ENCODE measurements at places on chromosomes 1 and 21.

- DNase-seq: peak; percentile 86
Measured at GRCh38 chr1:43373066-43373940, 5.5 kb upstream of the ELOVL1 start.

DNA sequence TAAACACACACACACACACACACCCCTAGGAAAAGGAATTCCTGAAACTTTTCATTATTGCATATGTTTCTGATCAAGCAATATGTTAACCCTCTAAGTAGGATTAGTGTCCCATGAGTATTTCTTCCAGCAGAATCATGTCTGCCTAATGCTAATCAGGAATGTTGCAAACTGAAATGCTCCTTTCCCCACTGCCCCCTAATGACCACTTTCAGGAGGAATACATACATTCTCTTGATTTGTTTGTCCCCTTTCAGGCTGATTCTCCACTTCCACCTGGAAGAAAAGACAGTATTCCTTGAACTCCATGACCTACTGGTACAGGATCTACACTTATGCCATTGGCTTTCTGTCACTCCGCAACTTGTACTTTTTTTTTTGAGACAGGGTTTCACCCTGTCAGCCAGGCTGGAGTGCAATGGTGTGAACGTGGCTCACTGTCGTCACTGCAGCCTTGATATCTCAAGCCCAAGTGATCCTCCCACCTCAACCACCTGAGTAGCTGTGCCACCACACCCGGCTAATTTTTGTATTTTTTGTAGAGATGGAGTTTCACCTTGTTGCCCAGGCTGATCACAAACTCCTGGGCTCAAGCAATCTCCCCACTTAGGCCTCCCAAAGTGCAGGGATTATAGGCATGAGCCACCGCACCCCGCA is 56.7 kb downstream of the LRIG2 start:
- no peak for DNase-seq

GRCh38 chr1:77824079-77824478 is 44.6 kb downstream of the MIGA1 start:
- DNase-seq: no peak

DNA sequence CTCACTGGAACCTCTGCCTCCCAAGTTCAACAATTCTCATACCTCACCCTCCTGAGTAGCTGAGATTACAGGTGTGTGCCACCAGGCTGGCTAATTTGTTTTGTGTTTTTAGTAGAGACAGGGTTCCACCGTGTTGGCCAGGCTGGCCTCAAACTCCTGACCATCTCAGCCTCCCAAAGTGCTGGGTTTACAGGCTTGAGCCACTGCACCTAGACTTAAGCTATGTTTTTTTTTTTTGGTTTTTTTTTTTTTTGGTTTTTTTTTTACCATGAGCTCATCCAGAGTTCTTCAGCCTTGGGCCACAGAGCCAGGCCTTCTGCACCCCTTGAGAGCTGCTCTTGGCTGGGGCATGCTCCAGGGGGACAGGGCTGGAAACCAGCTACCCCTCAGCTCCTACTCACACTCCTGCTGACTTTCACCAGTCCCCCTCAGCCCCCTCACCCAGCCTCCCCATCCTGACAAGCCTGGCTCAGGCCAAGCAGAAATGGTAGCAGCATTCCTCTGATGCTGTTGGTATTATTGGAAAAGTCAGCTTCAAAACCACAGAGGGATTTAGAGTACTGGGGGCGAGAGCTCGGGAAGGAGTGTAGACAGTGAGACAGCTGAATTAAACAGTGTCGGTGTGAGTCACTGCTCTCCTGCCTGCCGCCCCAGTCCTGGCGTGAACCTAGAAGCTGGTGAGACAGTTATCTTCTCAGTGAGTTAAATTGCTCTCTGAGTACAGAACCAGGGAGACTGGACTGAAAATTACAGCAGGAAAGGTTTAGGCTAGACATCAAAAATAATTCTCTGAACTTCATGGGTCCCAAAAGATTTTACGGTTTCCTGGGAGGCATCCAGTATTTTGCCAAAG is 63.7 kb downstream of the NAV1 start:
- no peak for DNase-seq

- DNase-seq: peak; percentile 2
Measured at GRCh38 chr21:33078907-33079582, 9.1 kb downstream of the OLIG1 start.

- DNase-seq: no peak
Measured at GRCh38 chr1:8472668-8473067, 154.8 kb downstream of the SLC45A1 start.

DNA sequence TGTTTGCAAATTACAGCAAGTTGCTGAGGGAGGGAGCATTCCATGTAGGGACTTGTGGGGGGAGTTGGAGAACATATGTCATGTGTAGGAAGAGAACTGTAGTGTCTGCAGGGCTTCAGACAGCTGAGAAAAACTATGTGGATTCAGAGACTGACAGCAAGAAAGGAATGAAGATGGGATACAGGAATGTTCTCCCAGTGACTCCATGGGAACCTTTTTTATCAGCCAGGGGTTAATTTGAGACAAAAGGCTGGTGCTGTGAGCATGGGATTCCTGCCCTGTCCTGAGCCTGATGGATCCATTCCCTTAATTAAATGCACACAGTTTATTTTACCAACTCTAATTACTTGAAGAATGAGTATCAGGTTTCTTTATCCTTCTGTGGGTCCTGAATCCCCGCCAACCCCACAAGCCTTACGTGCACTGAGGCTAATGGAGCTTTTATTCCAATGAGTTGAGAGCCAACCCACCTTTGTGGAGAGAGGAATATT is 26.5 kb upstream of the PLXNA2 start:
- DNase-seq: no peak

DNA sequence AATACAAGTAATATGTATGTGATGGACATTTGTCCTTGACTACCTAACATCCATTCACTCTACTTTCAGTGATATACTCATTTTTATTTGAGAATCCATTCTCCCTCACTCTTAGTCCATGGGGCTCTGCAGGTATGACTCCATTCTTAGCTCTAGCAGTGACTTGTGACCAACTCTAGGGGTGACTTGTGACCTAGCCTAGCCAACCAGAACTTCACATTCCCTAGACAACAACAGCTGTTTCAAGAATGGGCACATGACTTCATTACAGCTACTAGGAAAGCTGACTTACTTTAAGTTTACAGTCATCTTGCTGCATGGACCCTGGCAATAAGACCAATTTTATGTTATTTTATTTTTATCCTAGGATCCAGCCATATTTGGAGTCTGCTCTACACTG is 23.6 kb upstream of the DDX59 start:
- DNase-seq: no peak

- peak; percentile 62 for DNase-seq
Measured at GRCh38 chr21:41170859-41171609, 3.1 kb downstream of the BACE2 start.

GRCh38 chr1:166470014-166470413 is 303.2 kb upstream of the FAM78B start:
- no peak for DNase-seq

DNA sequence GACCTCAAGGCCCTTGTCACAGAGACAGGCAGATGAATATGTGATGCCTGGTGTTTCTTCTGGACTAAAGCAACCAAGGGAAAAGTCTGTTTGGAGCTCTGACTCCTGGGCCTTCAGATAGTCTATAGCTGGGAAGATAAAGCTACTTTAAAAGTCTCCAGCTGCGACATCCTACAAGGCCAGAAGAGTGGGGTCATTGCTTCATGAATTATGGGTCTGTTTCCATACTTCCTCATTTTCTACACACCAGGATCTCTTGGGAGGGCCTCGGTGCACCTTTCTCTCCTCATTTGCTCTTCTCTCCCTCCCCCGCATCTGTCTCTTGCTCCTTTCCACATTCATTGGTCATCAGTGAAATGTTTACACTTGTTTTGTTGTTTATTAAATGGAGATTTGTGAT is 44.8 kb downstream of the SYT2 start:
- no peak for DNase-seq

DNA sequence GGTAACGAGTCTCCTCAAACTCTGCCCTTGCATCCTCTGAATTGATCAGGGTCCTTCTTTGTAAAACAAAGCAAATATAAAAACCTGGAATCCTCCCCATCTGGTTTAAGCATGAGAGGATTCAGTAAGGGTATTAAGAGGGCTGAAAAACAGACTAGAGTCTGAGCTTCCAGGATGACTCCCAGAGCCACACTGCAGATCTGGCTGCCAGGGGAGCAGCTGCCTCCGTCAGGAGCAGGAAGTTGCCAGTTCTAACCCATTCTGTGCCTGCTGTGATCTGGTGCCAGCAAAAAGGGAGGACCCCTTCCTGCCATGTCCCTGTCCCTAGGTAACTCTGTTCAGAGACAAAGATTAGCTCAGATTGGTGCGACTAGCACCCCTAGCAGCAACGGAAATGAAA is 27.5 kb downstream of the SERTAD4 start:
- no peak for DNase-seq

DNA sequence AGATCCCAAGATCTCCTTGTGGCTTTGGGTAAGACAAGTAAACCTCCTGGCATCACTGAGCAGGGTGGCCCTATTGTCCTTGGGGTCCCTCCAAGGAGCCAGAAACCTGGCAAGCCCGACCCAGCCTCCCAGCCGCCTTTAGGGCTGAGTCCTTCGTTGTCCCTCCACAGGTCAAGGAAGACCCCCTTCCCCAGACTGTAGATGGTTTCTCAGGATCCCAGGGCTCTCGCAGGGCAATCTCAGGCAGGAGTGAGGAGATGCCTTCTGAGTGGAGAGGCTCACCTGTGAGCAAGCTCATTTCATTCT is 71.6 kb upstream of the CSF3R start:
- DNase-seq: no peak

- no peak for DNase-seq
Measured at GRCh38 chr1:241635556-241636152, 4.5 kb downstream of the CHML start.

GRCh38 chr1:25443030-25443699 is 12.5 kb downstream of the MACO1 start:
- DNase-seq: no peak

DNA sequence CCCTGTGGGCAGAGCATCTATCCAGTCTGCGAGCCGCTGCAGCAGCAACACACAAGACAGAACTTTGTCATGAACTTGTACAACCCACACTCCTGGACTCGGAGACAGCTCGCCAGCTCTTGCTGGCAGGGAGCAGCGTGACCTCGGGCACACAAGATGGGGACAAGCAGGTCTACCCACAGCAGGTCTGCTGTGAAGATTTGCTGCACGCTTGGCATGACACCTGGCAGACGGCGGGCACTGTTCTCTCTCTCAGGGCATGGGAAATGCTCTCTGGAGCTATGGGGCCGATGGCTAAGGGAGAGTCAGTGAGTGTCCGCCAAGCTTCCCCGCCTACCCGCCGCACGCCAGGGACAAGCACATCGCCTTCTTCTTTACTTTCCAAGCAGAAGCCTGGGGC is 90.0 kb downstream of the STUM start:
- DNase-seq: no peak

GRCh38 chr1:182368903-182369302 is 22.7 kb downstream of the GLUL start:
- DNase-seq: no peak

- DNase-seq: no peak
Measured at GRCh38 chr1:5522531-5523145, 469.6 kb downstream of the NPHP4 start.

DNA sequence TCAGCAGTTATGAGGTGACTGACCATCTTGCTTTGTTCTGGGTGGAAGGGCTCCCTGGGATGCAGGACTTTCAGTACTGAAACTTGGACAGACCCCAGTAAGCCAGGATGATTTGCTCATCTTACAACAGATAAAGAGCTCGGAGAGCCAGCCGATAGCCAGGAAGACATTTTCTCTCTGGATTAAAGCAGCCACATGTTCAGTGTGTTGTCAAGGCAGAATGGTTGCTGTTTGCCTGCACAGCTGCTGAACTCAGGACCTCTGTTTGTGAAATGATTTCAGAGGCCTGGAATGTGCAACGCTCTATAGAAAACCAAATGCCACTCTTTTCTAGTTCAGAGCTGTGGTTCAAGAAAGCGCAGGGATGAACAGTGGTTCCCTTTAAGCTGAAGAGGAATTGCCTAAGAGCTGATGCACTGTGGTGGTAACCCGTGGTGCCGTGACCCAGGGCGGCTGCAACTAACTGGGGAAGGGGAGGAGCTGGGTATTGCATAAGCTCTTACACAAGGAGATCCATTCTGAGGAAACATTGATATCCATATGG is 40.7 kb downstream of the CASQ2 start:
- DNase-seq: no peak

DNA sequence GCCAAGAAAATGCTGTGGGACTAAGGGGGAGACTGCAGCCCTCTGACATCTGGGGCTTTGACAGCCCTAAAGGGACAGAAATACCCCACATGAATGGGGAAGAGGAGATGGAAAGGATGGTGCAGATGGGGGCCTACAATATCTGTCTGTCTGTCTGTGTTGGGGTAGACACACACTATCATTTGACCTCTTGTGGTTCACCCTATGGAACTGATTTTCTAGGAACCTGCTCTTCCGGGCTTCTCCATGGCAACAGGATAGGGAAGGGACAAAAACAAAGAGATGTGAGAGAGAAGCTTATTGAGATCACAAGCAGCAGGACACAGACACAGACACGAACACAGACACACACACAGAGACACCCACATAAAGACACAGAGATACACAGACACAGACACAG is 17.1 kb downstream of the KIF21B start:
- DNase-seq: peak; percentile 51

GRCh38 chr1:227299688-227300087 is 18.6 kb downstream of the CDC42BPA start:
- peak; percentile 45 for DNase-seq

- no peak for DNase-seq
Measured at GRCh38 chr21:39555911-39556590, 56.7 kb upstream of the B3GALT5 start.

GRCh38 chr1:64623750-64624191 is 121.1 kb upstream of the RAVER2 start:
- no peak for DNase-seq

DNA sequence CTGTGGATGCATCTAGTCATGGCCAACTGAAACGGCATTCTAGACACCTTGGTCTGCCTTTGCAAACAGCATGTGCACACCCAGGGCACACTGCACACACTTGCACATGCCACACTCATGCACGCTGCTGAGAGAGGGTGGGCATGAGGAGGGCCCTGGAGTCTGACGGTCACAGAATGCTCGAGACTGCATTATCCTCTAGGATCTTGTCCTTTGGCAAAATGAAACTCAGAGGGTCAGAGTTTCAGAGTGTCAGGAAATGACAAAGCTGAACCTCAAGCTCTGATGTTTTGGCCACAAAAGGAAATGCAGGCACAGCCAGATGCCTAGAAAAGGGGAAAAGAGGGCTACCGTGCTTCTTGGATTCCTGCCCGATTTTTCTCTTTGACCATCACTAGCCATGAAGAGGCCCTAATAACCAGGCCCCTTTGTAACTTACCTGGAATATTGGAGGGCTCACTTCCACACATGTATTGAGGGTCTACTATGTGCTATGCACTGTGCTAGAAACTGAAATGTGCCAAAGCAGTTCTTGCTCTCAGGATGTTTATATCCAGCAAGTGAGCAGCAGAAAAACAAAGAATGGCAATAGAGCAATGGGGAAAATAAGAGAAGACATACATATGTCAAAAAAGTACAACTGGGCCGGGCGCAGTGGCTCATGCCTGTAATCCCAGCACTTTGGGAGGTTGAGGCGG is 65.4 kb downstream of the TOMM20 start:
- DNase-seq: no peak

All from HT-29 (cell line).